ENCODE measurements at places on chromosomes 6 and 20. TPM values are rescaled to one million over a fixed set of nuclear protein-coding genes. Genes with fewer than 3 reads are reported as not detected.
A peak's percentile ranks its signal among the peaks of the same experiment; 100 is the strongest.

HLA-DQA1 gene
- total RNA-seq, result 0.86 TPM

HNF4A gene
- 7.4 TPM for total RNA-seq

NTSR1 gene
- total RNA-seq, result 187 TPM

GRCh38 chr20:59933296-59933848 is at the start of gene SYCP2:
SYCP2 (minus strand) TSS chr20:59933637; CDS start chr20:59922413, 11,224 bp downstream.
- H3K27ac ChIP-seq, result no peak within 1 kb of the TSS
- H3K4me3 ChIP-seq, result peak within 1 kb of the TSS; percentile 18
- H3K27me3 ChIP-seq, result no peaks in the 10 kb centered on the region
- H3K4me1 ChIP-seq, result peaks cover 2% of the 10 kb centered on the region

DNA sequence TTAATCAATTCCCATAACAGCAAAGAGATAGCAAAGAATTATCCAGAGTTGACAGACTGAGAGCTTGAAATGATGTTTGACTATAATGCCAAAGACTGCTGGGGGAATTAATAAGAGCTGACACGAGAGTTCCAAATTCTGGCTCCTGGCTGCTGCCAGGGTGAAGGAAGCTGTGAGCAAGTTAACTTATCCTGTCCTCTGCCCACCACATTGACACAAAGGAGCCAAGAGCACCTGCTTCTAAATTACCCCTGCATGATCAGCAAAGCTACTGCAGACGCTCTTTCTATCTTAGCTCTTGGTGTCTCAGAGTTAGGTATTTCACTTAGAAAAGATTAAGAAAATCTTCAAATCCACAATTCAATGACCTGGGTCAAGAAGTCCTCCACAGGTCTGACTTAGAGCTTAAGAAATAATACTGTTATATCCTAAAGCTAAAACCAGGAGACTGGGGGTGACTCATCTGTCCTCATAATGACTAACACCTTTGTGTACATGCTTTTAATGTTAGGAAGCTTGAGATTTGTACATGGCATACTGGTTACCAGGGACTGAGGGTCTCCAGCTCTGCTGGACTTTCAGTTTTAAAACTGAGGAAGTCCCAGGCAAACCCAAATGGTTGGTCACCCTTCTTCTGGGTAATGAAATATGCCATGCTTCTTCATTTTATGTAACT is 13.2 kb upstream of the FRK start:
- H3K4me1 ChIP-seq, result peaks cover 12% of the 10 kb centered on the region
- H3K27ac ChIP-seq, result no peak overlapping the region
- no peaks in the 10 kb centered on the region for H3K27me3 ChIP-seq
- H3K4me3 ChIP-seq, result no peak overlapping the region
- no peaks in the 10 kb centered on the region for H3K36me3 ChIP-seq

- H3K36me3 ChIP-seq, result peaks cover 37% of the 10 kb centered on the region
- peaks cover 23% of the 10 kb centered on the region for H3K4me1 ChIP-seq
- H3K27me3 ChIP-seq, result no peaks in the 10 kb centered on the region
- no peak for DNase-seq
- H3K4me3 ChIP-seq, result peak overlapping the region; percentile 73
Measured at GRCh38 chr20:62143957-62144825, 622 bp downstream of the SS18L1 start.

RNF144B gene
- total RNA-seq, result 2.1 TPM

GRCh38 chr20:32819992-32820697 is 391 bp downstream of the MAPRE1 start:
- peak overlapping the region; percentile 95 for H3K4me3 ChIP-seq
- peak; percentile 15 for DNase-seq
- peaks cover 35% of the 10 kb centered on the region for H3K4me1 ChIP-seq
- no peaks in the 10 kb centered on the region for H3K36me3 ChIP-seq

ESR1 gene
- total RNA-seq, result 0.17 TPM

PACSIN1 gene
- total RNA-seq, result 5.0 TPM

GRCh38 chr6:84428300-84428907 is 201.0 kb upstream of the CEP162 start:
- H3K36me3 ChIP-seq, result no peaks in the 10 kb centered on the region
- DNase-seq, result peak; percentile 44

LY86 gene
- not detected for total RNA-seq

DNA sequence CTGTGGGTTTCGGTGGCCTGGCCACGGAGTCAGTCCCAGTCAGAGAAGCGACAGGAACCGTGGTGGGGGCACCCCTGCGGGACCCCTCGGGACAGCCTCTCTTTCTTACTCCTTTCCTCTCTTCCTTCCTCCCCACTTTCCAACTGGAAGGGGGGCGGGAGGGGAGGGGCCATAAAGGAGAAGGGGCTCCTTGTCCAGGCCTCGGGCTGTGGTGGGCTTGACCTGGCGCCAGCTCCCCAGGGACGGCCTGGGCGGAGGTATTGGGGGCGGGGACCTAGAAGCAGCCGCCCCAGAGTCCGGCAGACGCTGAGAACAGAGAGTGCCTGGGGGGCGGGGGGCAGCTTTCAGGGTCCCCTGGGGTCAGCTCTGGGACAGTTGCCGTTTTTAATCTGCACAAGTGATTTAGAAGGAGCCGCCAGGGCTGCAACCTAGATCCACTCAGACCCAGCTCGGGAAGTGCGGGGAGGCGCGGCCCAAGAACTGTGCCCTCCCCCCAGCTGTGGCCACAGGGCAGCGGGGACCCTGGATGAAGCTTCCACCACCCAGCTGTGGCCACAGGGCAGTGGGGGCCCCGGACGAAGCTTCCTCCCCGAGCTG is 6.4 kb upstream of the ABHD16B start:
- peaks cover 8% of the 10 kb centered on the region for H3K4me1 ChIP-seq
- no peak overlapping the region for H3K4me3 ChIP-seq
- no peak for DNase-seq
- H3K36me3 ChIP-seq, result no peaks in the 10 kb centered on the region

- peaks cover 16% of the 10 kb centered on the region for H3K4me1 ChIP-seq
- H3K27me3 ChIP-seq, result no peaks in the 10 kb centered on the region
- no peaks in the 10 kb centered on the region for H3K36me3 ChIP-seq
- no peak overlapping the region for H3K27ac ChIP-seq
- no peak for DNase-seq
- H3K4me3 ChIP-seq, result no peak overlapping the region
Measured at GRCh38 chr6:27768556-27768955, 143.6 kb downstream of the OR2B2 start.

MCM9 gene
- total RNA-seq, result 13.6 TPM

KIFC1 gene
- 84.7 TPM for total RNA-seq

GRCh38 chr6:105991561-105992314 is 94.4 kb upstream of the PRDM1 start:
- no peak overlapping the region for H3K27ac ChIP-seq
- H3K36me3 ChIP-seq, result no peaks in the 10 kb centered on the region
- peaks cover 34% of the 10 kb centered on the region for H3K4me1 ChIP-seq
- H3K4me3 ChIP-seq, result peak overlapping the region; percentile 47
- no peak for DNase-seq

DNA sequence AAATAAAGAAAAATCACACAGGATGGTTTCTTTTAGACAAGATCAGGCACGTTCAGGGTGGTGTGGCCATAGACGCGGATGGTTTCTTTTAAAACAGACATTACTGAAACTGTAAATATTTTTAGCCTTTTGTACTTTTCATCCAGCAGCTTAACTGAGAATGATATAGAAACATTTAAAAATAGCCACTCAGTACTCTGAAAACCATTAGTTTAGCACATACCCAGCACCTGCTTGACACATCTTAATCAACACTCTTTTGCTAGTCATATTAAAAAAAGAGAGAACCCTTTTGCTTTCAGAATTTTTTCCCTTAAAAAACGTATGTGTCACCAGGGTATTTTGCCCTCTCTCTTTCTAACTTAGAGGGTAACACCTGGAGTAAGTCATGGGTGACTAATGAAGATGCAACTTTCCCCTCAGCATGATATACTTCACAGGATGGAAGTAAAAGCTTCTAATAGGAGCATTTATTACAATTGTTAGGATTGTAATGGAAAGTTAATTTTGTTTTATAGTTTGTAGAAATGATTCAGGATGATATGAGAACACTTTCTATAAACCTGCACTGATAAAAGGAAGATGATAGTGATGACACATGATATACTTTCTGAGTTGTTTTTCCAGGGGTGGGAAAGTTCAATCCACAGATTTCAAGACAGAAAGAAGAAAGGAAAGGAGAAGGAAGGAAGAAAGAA is 45.2 kb downstream of the BACH2 start:
- no peak overlapping the region for H3K27ac ChIP-seq
- no peaks in the 10 kb centered on the region for H3K36me3 ChIP-seq
- no peaks in the 10 kb centered on the region for H3K27me3 ChIP-seq
- no peaks in the 10 kb centered on the region for H3K4me1 ChIP-seq
- DNase-seq, result no peak

DNA sequence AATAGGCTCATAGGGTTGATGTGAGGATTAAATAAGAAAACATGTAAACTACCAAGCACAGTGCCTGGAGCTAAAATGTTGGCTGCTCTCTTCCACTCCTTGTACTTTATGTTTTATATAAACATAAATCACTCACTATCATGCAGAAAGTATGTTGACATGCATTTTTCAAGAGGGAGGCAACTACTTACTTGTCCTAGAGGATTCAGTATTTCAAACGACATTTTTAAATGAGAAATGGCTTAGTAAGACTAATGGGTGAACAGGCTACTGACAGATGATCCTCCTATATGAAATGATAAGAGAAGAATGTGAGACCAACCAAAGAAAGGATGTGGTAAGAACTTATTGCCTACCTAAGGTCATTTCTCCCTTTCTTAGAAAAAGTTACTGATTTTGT is 21.0 kb downstream of the LATS1 start:
- no peaks in the 10 kb centered on the region for H3K27me3 ChIP-seq
- no peaks in the 10 kb centered on the region for H3K4me1 ChIP-seq
- H3K36me3 ChIP-seq, result peaks cover 13% of the 10 kb centered on the region
- no peak overlapping the region for H3K4me3 ChIP-seq

GRCh38 chr20:17843246-17844132 is 125.1 kb downstream of the SNX5 start:
- peak overlapping the region; percentile 99 for H3K27ac ChIP-seq
- H3K27me3 ChIP-seq, result no peaks in the 10 kb centered on the region
- H3K36me3 ChIP-seq, result no peaks in the 10 kb centered on the region
- peaks cover 75% of the 10 kb centered on the region for H3K4me1 ChIP-seq

GRCh38 chr6:20229881-20230280 is 17.6 kb upstream of the MBOAT1 start:
- H3K4me1 ChIP-seq, result no peaks in the 10 kb centered on the region
- H3K36me3 ChIP-seq, result no peaks in the 10 kb centered on the region
- no peak overlapping the region for H3K27ac ChIP-seq
- H3K4me3 ChIP-seq, result no peak overlapping the region
- no peak for DNase-seq

GRCh38 chr6:4656106-4656505 is 120.1 kb upstream of the CDYL start:
- H3K27ac ChIP-seq, result no peak overlapping the region
- no peak overlapping the region for H3K4me3 ChIP-seq
- H3K4me1 ChIP-seq, result no peaks in the 10 kb centered on the region
- H3K36me3 ChIP-seq, result no peaks in the 10 kb centered on the region
- DNase-seq, result no peak
- no peaks in the 10 kb centered on the region for H3K27me3 ChIP-seq

DNA sequence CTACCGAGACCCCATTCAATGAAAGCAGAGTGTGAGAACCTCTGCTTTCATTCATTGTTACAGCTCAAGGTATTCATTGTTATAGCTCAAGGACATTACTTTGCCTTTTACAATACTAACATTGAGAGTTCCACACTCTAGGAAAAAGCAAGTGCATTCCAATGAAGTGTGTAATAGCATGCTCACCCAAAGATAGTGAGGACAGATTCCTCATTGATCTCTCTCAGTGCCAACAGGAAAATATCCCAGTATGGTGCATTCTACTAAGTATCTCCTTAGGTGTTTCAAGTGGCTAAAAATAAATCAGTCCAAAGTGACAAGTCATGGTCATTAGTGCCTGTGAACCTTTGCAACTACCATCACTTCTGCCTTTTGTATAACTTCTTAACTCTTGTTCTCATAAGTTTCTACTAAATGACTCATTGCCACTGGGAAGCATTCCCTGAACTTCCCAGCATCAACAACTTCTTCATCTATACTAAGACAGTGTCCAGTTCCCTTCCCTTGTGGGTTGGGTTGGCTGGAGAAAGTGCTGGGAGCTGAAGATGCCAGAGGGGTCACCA is 140.7 kb upstream of the STXBP5 start:
- H3K36me3 ChIP-seq, result no peaks in the 10 kb centered on the region
- no peaks in the 10 kb centered on the region for H3K27me3 ChIP-seq
- H3K27ac ChIP-seq, result peak overlapping the region; percentile 40
- 0 out of 2 replicates have a peak, but pooled peaks cover 2% of the 10 kb centered on the region for H3K4me1 ChIP-seq
- DNase-seq, result peak; percentile 64

All from HCT116 (cell line).